ENCODE measurements at places on chromosomes 7 and 10. TPM values are rescaled to one million over a fixed set of nuclear protein-coding genes. Genes with fewer than 3 reads are reported as not detected.

- DNase-seq: no peak
Measured at GRCh38 chr7:123285076-123285700, 85.4 kb upstream of the SLC13A1 start.

- DNase-seq: no peak
Measured at GRCh38 chr10:108141064-108141463, 976.6 kb upstream of the SORCS1 start.

DNA sequence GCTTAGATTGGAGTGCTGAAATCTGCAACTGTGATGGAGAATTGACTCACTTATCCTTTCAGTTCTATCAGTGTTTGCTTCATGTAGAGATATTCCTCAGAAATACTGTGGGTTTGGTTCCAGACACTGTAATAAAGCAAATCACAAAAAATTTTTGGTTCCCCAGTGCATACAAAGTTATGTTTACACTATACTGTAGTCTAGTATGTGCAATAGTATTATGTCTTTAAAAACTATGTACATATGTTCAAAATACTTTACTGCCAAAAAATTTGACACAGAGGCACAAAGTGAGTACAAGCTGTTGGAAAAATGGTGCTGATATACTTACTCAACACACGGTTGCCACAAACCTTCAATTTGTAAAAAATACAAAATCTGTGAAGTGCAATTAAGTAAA lies 112.5 kb downstream of the EPC1 start:
- no peak for DNase-seq

- no peak for DNase-seq
Measured at GRCh38 chr7:87129848-87130247, 22.4 kb upstream of the DMTF1 start.

DNA sequence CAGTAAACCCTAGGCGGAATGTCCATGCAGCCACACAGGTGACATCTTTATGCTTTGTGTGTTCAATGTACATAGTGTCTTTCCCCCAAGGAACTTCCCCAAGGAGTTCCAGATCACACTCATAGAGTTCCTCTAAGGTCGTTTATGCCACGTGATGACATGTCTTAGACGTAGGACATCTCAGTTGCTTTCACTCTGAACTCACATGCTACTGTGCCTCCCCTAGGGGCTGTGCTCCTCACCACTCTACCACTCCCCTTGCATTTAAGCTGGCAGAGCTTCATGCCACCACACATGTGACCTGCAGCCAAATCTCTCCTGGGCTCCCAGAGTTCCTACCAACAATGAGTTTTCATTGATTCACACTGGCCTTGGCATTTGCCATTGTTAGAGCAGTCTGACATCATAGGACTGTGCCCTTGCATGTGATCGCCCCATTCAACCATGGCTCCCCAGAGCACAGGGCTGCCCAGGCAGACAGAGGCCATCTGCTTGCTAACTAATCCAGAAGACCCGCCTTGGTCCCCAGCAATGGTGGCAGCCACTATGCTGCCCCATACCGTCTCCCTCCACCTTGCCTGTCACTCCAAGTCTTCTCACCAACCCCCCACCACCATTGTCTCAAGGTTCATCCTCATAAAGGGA lies 95.3 kb upstream of the MACROH2A2 start:
- DNase-seq: no peak

Gene LIPJ
- total RNA-seq: not detected

Measured in mucosa of gallbladder (tissue), 1 donor.